Tibial nerve (tissue), 4 donors: ENCODE measurements at places on chromosomes 7 and 10. TPM values are rescaled to one million over a fixed set of nuclear protein-coding genes. Genes with fewer than 3 reads are reported as not detected.

GRCh38 chr7:46212425-46213153 lies 291.5 kb upstream of the IGFBP3 start:
- no peak for DNase-seq

Gene FEZF1
- not detected for total RNA-seq

- no peak for DNase-seq
These were observed 25.9 kb upstream of the YAE1 start for GRCh38 chr7:39540320-39540719.

DNA sequence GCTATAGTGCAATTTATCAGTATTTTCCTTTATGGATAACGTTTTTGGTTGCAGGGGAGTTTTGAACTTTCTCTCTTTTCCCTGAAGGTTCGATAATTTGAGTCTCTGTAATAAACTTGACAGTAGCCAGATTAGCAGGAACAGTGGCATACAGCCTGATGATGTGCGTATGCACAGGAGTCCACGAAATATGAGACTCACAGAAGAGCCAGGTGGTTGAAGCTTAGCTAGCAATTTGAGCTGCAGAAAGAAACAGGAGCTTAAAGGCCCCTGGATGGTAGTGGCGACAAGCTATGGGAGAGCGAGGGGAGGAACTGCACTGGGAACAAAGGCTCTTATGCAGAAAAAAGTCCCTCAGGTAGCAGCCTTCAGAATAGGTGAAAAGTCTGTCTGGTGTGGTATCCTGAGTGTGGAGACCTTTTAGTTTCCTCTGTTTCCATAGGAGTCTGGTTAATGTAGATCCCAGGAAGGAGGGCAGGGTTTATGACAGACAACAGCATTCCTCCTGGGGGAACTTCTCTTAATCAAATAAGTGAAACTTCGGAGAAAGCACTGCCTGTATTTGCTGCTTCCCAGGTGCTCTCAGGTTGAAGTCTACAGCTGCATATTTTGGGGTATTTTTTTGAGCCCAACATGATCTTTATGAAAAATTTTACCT lies 32.7 kb downstream of the FANK1 start:
- no peak for DNase-seq

GRCh38 chr10:114392112-114392835 lies 12.0 kb downstream of the AFAP1L2 start:
- DNase-seq = no peak

- DNase-seq = no peak
These were observed 14.2 kb upstream of the FRMPD2 start for GRCh38 chr10:48288661-48289060.

DNA sequence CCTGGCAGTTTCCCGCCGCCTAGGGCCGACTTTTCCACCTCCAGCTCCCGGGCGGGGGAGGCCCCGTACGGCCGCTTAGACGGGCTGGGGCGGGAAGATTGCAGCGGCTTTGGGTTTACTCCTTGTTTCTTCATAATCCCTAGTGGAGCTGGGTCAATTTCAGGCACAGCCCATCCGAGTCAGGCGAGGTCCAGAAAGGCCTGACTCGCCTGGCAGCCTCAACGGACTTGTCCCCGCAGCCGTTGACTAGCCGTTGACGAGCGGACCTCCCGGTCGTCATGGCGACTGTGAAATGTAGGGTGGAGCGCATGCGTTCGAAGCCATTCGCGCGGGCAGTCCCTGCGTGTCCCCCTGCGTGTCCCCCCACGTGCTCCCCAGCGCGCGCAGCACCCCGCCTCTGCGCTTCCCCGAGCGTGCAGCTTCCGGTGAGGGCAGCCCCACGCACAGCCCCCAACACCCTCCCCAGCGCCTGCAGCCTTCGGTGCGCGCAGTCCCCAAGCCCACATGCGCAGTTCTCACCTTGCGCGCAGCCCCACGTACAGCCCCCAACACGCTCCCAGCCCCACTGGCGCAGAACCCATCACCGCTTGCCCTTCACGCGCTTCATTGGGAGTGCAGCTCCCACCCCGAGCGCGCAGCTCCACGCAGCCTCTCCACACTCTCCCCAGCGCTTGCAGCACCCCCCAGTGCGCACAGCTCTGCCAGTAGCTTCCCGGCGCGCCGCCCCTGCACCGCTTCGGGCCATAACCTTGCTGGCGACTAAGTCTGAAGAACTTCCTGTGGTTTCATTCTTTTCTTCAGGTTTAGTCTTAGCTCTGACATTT lies 67.8 kb downstream of the TBX20 start:
- DNase-seq = no peak

GRCh38 chr7:66735850-66736249 lies 4.7 kb upstream of the RABGEF1 start:
- no peak for DNase-seq

- DNase-seq = no peak
These were observed 46.5 kb upstream of the HGF start for GRCh38 chr7:81816312-81816711.

DNA sequence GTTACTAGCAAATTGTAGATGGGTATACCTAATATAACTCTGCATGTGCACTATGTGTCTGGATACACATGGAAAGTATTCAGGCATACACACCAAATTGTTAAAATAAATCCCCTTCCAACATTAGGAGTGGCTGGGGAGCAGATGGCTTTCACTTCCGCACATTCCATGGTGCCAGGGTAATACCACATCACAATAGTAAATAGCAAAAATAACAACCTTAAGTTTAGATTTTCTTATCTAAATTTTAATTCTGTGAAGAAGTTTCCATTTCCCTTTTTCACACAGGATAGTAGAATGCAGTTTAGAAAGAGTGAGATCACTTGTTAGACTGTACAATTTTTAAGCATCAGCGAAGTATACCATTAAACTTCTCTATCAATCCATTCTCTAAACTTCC lies 5.8 kb upstream of the ALOX5 start:
- DNase-seq = no peak

DNA sequence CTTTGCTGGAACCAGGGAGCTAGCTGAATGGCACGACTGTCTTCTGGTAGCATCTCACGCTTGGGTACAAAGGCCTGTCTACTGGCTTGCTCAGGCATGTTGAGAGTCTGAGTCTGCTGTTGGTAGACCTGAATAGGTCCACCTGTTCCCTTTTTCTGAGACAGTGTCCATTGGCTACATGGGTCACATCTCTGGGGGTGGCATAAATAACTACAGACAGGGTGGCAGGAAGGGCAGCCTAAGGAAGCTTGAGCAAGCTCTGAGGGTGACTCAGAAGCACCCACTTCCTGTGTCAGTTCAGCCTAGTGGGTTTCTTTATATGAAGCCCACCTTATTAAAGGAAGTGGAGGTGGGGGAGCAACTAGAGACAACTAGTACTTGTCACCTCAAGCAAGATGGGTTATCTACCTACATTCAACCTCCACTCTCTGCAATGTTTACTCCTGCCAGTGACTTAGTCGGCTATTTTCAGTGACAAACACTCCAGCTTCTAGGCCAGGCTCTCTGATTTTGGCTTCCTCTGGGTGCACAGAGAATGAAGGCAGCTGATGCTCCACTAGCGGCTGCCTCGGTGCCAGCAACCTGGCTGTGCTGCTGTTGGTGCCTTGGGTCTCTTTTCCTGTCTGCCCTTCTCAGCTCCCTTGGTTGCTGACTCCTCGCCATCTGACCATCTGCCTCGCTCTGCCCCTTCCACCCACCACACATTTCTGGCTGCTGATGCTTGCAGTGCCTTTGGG lies 5.7 kb upstream of the ZYX start:
- no peak for DNase-seq

Gene PNLIP
- total RNA-seq = 2.1 TPM

Gene ZNF32
- total RNA-seq = 52.0 TPM

DNA sequence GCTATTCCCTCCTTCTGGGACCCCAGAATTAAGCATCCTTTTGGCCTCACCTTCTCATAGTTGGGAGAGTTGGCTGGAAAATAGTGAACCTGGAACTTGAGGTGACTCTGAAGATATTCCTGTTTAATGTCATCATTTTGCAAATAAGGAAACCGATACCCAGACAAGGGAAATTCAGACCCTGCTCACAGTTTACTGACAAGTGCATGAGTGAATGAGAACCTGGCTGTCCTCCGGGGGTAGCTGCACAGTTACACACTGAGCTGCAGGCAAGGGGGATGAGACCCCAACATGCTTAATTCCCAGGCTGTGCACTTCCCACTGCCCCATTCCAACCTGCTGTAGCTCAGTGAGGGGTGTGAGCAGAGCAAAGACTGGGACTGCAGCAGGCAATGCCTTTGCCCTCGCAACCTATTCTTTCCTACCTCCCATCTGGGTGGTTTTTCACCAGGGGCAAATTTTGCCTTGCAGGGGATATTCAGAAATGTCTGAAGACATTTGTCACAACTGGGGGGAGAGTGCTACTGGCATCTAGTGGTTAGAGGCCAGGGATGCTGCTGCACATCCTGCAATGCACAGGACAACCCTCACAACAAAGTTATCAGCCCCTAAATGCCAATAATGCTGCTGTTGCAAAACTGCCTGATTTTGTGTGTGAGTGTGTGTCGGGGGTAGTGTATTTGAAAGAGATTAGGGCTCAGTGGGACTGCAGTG lies 136.2 kb downstream of the SORCS3 start:
- DNase-seq = no peak

- no peak for DNase-seq
These were observed 137.5 kb downstream of the ST7 start for GRCh38 chr7:117090791-117091190.

Gene NOS3
- total RNA-seq = 20.3 TPM

- DNase-seq = no peak
These were observed 257.3 kb downstream of the PTEN start for GRCh38 chr10:88120599-88121333.

GRCh38 chr7:1988533-1988930 lies 244.2 kb downstream of the MAD1L1 start:
- no peak for DNase-seq

DNA sequence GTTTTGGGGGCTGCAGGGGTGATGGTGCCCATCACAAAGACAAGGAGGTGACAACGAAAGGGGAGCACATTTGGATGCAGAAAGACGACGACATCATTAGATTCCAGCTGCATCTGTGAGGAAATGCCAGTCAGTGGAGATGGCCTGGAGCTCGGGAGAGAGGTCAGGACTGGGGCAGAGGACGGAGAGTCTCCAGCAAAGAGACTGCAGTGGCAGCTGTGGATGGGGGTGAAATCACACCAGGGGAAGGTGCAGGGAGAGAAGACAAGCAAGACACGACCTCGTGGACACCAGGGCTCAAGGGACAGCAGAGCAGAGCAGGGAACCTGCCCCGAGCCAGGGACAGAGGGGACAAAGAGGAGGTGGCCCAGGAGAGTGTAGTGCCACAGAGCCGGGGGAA lies 203.4 kb downstream of the PRPF18 start:
- DNase-seq = no peak

GRCh38 chr7:6205971-6206660 lies 66.3 kb downstream of the CYTH3 start:
- no peak for DNase-seq

Gene GPR15LG
- not detected for total RNA-seq
